ENCODE measurements at places on chromosomes 7 and 10.
A peak's percentile ranks its signal among the peaks of the same experiment; 100 is the strongest.

DNA sequence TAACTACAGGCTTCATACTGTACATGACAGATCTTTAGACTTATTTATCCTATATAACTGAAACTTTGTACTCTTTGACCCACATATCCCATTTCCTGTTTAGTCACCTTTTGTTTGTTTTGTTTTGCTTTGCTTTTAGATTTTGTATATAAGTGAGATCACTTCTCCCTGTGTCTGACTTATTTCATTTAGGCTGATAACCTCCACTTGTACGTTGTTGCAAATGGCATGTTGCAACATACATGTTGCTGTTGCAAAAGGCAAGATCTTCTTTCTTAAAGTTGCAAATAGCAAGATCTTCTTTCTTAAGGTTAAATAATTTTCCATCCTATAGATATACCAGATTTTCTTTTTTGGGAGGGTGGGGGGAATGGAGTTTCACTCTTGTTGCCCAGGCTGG is 341.5 kb downstream of the OTUD1 start:
- no peak for DNase-seq

DNA sequence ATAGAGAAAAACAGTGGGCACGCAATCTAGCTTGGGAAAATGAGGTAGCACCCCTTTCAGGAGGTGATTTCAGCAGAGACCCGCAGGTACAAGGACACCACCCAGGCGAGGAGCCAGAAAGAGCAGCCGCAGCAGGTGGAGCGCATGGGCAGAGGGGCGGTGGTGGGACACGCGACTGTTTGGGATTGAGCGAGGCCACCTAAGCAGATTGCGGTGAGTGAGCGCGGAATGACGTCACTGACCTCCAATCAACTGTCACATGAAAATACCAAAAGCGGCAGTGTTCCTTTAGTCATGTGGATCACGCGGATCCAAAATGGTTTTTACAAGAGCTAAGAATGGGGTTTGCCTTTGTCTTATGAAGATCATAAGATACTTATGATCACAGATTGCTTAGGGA is 40.2 kb upstream of the SLC26A3 start:
- DNase-seq = no peak

DNA sequence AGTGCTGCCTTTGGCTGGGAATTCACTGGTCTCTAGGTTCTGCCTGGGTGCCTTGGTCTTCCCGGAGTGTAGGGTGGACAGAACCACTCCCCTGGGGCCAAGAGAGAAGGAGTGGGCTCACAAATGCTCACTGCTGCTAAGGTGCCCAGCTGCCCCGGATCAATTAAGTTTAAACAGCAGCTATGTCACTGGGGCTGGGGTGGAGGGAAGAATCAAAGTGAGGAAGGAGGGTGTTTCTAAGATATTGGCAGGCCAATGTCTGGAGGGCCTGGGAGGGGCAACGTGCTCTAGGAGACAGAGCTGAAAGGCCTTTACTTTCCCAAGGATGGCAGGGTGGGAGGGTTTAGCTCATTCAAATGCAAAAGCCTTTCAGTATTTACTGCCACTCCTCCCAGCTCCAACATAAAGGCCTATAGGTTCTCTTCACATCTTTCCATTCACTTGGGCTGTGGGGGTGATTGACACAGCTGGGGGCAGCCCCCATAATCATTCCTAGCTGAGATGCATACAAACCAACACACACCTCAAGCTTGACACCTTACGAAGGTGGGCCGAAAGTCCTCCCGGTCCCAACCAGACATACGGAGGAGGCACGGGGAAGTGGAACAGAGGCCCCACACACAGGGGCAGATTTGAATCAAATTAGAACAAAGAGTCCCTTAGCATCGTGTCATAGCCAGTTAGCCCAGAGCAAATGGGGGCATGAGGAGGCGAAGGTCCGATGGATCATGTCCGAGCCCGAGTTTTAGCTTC is 108.0 kb upstream of the EFCAB10 start:
- DNase-seq = no peak

DNA sequence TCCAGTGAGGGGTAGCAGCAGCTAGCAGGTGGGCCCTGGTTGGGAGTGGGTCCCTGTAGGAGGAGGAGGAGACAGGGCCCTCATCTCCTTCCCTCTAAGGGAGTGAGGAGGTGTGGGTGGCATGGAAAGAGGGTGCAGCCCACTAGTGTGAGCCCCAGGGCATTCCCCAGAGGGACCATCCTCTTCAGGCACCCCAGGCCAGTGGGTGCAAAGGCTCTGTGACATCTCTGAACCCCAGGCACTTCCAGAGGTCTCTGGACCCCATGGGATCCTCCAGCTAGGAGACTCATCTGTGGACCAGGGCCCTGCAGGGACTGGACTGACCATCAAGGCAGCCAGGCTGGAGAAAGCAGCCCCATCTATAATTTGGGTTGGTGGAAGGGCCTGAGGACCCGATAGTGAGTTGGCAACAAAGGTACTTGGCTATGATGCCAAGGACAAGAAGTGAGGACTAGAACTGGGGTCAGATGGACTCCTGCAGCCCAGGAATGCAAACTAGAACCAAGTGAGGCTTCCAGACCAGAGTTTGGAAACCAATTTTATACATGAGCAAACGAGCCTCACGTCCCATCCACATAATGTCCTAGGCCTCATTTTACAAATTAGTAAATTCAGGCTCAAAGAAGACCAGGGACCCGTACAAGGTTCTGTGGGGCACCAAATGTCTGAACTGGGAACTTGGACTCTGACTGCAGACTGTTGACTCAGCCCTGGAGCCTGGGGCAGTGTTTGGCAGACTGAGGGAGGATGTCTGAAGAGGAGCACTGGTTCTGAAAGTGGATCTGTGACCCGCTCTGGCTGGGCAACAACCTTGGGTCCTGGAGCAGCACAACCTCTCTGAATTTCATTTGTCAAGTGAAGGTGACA is 1.4 kb upstream of the VSTM4 start:
- DNase-seq = no peak

DNA sequence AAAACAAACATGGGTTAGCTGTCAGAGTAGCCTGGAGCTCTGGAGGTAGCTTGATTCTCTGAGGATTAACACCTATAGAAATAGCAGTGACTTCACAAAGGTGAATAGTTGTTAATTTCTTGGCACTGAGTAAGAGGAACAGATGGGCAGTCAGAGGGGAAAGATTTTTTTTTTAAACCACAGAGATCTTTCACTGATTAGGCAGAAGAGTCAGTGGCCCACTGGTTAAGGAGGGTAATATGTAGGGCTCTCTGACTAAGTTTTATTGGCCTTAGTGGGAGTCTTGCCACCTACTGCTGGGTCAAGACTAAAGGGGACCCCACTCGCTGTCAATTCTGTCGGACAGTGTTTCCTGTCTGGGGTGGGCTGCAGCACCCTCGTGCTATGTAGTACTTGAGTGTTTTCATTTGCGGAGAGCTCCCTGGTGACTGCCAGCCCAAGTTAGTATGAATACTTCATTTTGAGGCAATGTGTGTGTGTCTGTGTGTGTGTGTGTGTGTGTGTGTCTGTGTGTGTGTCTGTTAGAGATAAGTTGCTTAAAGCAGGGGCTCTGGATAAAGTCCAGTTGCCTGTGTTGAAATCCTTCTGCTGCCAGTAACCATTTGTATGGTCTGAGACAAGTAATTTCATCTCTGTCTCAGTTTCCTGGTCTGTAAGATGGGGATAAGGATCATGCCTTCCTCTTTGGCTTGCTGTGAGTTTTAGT is 145.2 kb downstream of the ARID5B start:
- peak; percentile 74 for DNase-seq

Data from astrocyte of the spinal cord (primary cell).